ENCODE measurements at places on chromosomes 5 and 9.

- no peak for DNase-seq
Observed at GRCh38 chr5:116613445-116613844, 38.8 kb upstream of the SEMA6A start.

DNA sequence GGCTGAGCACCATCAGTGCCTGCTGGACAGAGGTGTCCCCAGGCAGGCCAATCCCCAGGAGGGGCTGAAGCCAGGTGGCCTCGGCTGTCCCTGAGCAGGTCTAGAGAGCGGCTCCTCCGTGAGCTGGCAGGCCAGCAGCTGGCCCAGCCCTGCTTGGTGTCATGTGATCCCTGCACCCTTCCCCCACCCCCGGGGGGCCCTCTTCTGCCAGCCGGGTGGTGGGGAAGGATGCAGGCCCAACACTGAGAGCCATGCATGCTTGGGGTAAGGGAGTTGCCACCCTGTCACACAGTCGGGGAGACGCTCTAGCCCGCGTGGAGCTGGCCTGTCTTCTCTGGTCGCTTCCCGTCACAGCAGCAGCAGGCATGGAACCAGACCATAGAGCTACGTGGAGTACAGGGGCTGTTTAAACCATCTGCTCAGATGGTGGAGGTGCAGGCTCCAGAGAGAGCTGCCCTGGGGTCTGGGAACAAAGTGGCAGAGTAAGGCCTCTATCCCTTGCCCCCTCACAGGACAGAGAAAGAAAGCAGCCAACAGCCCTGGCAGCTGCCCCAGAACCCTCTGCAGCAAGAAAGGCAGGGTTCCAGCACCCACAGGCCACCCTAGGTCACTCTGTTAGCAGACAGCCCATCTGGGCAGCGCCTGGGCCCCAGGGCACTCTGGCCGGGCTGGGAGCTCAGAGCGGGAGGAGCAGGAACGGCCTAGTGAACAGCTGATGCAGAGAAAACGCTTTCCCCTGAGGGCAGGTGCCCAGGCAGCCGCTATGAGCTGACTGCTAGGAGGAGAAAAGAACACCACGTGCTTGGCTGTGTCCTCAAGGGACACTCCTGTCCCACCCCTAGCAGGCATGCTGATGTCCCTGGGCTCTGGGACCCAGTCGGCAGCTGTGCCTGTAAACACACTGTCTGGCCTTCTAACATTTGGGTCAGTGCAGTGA lies 6.8 kb downstream of the RALGDS start:
- no peak for DNase-seq

GRCh38 chr5:154421868-154422267 lies 23.9 kb upstream of the SAP30L start:
- DNase-seq = no peak

DNA sequence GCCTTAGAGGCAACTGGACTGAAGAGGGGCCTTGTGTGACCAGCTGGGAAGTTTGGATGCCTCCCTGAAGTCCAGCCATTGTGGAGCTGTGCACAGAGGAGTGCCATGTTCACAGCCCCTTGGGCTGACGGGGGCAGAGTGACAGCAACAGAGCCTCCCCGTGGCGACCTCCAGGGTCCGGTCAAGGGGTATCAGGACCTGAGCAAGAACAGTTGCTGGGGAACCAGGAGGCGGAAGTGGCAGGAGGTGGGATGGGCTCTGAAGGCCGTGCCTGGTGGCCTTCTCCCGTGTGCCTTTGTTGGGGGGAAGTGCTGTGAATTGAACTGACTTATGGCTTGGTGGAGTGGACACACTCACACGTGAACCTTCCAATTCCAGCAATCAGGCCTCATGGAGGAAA lies 14.0 kb downstream of the BNIP1 start:
- DNase-seq = no peak

DNA sequence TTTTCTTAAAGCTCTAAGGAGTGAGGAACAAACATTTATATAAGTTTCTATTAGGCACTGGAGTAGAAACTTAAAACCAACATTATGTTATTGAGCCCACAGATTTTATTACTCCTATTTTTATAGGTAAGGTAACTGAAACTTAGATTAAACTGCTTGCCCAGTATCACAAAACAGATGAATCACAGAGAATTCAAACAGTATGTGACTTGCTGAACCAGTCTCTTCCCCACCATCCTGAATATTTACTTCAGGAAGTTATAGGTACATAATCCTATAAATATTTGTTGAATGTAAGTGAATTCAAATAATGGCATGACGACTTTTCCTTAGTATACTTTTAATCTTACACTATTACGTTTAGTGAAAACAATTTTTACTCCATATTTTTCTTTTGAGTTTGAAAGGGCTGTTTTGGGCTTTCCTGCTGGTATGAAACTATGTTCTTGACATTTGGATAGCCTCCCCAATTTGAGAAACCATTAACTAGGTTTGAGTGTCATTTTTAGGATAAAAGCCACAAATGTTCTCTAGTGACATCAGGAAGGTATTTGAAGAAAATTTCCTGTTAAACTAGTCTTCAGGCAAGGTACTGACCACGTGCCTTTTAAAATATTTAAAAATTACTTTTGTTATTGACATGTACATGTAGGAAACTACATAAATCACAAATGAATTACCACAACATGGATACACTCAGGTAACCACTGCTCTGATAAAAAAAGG lies 39.3 kb downstream of the PRRC1 start:
- no peak for DNase-seq

DNA sequence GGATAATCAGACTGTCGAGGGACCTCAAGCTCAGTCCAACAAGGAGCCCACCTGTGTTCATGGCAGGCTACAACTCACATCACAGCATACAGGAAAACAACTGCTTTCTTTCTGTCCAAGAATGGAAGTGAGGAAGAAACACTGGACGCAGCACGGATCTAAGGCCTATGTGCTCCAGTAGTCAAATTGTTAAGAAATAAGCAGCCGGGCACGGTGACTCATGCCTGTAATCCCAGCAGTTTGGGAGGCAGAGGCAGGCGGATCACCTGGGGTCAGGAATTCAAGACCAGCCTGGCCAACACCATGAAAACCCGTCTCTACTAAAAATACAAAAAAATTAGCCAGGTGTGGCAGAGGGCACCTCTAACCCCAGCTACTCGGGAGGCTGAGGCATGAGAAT lies 427.8 kb downstream of the BNC2 start:
- no peak for DNase-seq

DNA sequence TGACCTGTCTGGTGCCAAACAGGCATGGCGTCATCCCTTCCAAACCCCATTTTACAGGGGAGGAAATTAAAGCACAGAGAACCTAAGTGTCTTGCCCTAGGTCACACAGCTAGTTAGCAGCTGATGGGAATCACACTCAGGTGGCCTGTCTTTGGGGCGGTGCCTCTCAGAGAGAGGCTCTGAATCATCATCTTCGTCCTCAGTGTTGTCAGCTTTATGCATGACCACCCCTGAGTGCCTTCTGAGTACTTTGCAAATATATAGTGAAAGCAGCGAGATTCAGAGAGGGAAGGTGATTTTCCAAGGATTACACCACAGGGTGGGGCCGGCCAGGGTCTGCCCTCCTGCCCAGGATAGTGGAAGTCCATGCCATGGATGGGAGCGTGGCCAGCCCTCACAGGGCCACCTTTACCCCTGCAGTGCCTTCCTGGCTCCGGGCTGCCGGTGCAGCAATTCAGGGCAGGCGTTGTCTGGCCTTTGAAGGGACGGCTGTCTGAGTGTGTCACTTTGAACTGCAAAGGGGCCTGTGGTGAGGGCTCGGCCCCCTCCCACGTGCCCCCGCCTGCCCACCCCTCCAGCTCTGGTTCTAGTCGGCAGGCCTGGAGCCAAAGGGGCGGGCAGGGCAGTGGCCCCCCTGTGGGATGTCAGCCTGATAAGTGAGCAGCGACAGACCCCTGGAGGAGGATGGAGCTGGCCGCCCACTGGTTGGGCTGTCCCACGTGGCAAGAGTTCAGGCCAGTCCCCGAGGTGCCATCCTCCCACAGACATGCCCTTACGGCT lies 16.9 kb downstream of the LMX1B start:
- no peak for DNase-seq

DNA sequence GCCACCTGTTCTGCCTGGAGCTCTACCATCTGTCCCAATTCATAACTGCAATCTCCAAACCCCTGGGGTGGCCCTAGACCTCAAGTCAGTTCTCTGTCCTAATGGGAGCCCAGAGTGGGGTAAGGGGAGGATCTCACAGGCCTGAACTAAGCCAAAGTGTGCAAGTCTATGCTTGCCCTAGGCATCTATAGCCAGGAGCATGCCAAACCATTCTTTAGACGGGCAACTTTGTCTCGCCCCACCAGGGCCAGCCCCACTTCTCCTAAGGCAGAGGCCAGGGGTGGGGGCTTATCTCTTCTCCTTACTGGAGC lies 3.3 kb downstream of the ACSL6 start:
- no peak for DNase-seq

- no peak for DNase-seq
Observed at GRCh38 chr5:158014372-158014771, 155.4 kb upstream of the CLINT1 start.

DNA sequence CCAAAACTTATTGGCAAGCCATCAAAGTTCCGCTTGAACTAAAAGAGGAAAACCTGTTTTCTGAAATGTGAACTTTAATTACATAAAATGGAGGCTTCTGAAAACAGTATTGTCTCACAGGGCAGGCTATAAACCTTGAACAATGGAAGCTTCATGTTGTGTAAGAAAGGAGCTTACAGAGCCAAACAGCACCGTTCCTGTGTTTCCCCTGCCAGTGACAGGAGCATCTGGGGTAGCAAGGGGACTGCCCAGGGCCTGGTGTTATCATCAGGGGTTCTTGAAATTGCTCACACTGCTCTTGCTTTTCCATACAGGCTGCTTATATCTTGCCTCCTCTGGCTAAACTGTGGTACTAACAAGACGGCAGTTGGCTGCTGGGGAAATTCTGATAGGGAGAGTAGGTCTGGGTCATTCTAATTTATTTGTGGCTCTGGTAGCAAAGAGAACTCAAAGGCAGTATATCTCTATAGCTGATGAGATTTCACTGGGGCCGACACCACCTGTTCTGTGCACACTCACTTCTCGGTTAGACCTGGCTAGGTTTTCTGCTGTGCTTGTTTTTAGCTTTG lies 40.4 kb downstream of the BASP1 start:
- no peak for DNase-seq

GRCh38 chr5:78592735-78593386 lies 55.7 kb downstream of the LHFPL2 start:
- DNase-seq = no peak

DNA sequence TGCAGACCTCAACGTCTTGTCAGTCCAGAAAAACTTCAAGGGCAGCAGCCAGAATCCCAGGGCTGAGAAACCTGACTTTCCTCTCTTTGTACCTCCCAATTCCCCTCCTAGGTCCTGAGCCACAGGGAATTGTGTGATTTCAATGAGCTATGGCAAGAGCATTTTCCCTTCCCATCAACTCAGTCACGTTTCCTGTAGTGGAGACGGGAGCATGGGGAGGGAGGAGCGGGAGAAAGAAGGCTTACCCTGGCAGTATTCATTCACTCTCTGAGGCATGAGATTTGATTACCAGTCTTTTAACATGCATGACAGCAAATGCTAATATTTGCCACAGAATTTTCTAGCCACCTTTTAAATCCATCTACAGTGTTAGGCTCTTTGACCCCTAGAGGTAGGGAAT lies 109.4 kb upstream of the TBCA start:
- DNase-seq = no peak

DNA sequence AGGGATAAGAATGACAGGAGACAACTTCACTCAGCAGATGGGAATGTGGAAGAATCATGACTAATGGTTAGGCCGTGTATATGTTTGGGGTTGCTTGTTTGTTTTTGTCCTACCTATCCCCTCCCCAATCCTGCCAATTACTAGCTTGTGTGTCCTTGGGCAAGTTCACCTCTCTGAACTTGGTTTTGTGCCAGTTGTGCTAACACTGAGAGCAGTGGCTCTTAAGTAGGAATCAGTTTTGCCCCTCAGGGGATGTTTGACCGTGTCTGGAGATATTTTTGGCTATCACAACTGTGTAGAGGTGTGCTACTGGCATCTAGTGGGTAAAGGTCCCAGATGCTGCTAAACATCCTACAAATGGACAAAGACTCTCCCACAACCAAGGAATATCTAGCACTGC lies 287.0 kb downstream of the DMRT2 start:
- DNase-seq = no peak

DNA sequence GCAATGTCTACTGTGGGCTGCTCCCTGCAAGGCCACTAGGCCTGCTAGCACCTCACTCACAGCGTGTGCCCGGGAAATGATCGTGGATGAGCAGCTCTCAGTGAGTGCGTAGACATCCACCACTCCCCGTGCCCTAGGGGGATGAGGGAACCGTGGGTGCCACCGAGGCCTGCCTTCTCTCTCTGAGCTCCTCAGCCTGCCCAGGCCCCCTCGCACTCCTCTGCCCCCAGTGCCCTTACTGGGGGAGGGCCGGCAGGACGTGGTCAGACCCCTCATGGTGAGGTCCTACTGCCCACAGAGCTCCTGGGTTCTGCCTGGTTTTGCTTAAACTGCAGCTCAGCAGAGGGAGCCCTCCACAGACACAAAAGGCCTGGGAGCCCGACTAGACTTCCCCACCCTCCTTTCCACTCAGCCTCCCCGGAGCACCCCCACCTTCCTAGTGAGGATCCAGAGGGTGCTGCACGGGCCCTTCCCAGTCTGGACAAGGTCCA lies 220.0 kb downstream of the CACNA1B start:
- no peak for DNase-seq

DNA sequence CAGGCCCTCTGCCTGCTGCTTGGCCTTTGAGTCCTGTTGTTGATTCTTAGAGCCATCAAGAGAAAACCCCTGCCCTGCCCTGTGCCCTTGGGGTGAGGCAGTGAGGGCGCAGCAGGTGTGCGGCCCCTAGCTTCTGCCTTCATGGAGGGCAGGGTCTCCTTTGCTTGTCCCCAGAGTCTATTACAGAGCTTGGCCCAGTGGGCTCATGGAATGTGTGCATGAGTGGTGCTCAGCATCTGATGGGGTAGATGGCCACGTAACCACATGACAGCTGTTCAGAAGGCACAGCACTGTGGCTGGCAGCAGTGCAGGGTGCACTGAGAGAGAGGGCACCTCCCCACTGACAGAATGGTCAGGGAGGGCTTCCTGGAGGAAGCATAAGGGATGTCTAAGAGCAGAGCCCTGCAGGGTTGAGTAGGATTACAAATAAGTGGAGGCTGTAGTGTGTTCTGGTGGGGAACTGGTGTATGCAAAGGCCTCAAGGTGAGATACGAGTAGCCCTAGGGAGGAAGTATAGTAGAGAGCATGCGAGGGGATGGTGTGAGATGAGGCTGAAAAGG lies 70.8 kb downstream of the MACROH2A1 start:
- no peak for DNase-seq

DNA sequence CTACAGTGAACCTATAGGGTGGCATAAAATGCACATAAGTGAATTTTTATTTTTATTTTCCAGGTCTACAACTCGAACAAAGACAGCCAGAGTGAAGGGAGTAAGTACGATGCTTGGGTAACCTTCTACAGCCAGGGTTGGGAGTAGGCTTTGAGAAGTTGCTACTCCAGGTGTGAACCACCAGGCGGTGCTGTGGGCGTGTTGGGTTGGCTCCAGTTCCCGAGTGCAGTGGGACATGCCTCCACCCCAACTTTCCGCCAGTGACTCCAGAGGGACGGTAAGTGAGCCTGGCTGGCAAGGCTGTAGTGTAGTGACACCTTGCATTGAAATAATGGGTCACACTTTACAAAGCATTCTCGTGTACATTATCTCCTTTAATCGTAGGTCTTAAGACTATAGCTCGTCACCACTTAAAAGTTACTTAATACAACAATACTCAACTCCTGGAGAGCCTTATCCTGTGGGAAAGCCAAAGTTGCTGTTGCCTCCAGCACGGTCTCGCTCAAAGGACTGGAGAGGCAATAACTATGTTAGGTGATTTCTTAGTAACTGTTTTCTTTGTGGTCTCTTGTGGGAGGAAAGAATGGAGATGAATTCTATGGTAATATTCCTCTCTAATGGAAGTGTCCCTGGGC lies 244.0 kb downstream of the ARHGAP26 start:
- DNase-seq = peak; percentile 43

GRCh38 chr5:31702712-31703111 lies 63.8 kb downstream of the PDZD2 start:
- no peak for DNase-seq
